ENCODE measurements at places on chromosomes 6 and 20.

DNA sequence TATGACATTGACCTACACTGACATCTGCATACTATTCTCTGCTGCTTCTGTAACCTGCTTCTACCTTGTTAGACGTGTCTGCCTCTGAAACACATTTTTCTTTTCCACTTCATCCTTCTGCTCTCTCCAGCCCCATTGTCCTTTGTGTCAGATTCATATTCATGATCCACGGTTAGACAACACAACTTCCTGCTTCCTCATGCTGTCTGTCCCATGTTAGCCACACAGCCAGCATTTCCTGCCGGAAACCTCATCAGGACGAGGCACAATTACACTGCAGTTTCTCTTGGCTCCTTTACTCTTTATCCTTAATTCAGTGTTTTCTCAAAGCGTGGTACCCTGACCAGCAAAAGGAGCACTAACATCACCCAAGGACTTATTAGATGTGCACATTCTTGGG lies 150.2 kb downstream of the TBC1D7 start:
- no peak for DNase-seq

- no peak for DNase-seq
These were observed 91.6 kb downstream of the EPM2A start for GRCh38 chr6:145643760-145644159.

- no peak for DNase-seq
These were observed 38.9 kb downstream of the SIRPA start for GRCh38 chr20:1934156-1934555.

GRCh38 chr6:16294371-16294770 lies 56.0 kb downstream of the GMPR start:
- DNase-seq = no peak

GRCh38 chr6:45109551-45109950 lies 218.6 kb upstream of the RUNX2 start:
- DNase-seq = no peak

DNA sequence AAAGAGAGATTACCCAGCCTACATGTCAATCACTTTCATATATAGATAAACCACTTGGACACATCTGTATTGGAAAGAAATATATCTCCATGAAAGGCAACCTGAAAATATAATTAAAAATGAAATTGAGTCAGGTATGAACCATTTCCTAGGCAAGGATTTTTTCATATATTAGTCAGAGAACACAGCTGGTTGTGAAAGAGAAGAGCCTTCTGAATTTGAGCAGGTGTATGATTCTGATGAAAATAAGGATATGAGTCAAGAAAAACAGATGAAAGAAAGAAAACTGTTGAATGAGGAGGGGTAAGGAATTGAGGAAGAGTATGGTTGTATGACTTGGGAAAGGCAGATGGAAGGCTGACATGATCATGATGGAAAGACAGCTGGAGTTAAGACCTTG lies 441.1 kb downstream of the HAO1 start:
- DNase-seq = no peak

- DNase-seq = no peak
These were observed 96.0 kb upstream of the MAP3K4 start for GRCh38 chr6:160895562-160895961.

DNA sequence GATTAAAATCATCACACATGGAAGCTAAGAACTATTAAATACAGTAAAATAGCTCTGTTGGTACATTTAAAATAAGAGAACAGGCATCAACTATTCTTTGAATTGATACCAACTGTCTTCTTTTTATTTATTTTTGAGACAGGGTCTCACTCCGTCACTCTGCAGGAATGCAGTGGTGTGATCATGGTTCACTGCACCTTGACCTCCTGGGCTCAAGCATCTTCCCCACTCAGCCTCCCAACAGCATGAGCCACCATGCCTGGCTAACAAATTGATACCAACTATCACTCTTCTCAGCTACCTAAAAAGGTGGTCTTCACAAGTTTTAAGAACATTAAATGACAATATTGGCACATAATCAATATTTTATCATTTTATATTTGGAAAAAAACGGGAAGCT lies 7.8 kb upstream of the PNISR start:
- no peak for DNase-seq

- DNase-seq = no peak
These were observed 6.7 kb upstream of the C2 start for GRCh38 chr6:31920811-31921210.

DNA sequence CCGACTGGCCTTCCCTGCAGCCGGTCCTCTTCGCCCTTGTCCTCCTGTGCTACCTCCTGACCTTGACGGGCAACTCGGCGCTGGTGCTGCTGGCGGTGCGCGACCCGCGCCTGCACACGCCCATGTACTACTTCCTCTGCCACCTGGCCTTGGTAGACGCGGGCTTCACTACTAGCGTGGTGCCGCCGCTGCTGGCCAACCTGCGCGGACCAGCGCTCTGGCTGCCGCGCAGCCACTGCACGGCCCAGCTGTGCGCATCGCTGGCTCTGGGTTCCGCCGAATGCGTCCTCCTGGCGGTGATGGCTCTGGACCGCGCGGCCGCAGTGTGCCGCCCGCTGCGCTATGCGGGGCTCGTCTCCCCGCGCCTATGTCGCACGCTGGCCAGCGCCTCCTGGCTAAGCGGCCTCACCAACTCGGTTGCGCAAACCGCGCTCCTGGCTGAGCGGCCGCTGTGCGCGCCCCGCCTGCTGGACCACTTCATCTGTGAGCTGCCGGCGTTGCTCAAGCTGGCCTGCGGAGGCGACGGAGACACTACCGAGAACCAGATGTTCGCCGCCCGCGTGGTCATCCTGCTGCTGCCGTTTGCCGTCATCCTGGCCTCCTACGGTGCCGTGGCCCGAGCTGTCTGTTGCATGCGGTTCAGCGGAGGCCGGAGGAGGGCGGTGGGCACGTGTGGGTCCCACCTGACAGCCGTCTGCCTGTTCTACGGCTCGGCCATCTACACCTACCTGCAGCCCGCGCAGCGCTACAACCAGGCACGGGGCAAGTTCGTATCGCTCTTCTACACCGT lies 6.1 kb downstream of the UBD start:
- DNase-seq = no peak

- no peak for DNase-seq
These were observed 1.5 kb downstream of the EPB41L1 start for GRCh38 chr20:36155991-36156390.

DNA sequence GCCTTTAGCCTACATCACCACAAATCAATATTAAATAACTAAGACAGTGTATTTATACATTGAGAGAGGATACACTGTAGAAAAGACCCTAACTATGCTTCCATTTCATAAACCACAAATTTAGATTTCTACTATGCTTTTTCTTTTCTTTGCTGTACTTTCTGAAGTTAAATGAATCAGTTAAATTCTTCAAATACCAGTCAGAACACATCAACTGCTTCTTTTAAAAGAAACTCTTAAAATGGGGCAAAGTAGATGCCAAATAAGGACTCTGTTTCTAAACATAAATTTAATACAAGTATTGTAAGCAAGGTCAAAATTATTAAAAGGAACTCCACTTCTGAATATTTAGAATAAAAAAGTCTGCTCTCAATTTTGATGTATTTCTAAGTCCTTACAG lies 76.9 kb downstream of the GMDS start:
- DNase-seq = no peak

DNA sequence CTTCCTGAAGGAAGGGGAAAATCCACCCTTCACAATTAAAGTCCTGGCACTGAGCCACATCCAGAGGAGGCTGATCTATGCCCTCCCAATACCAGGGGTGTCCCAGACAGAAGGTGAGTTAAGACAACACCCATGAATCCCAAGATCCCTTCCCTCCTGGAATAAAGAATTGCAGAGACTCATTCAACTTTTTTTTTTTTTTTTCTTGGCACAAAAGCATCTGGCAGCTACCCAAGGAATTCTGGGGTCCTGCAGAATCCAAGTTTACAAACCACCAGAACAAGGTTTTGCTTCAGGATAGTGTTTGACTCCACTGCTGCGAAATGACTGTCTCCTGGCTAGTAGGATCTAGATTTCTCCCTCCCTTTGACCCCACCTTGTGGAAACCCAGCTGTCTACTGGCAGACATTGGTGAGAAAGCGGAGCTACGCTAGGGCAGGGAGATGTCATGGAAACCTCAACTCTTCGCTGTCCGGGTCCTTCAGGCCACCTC lies 37.4 kb downstream of the JAG1 start:
- DNase-seq = no peak

- DNase-seq = peak; percentile 53
These were observed 166.6 kb upstream of the MARCKS start for GRCh38 chr6:113690281-113691259.

DNA sequence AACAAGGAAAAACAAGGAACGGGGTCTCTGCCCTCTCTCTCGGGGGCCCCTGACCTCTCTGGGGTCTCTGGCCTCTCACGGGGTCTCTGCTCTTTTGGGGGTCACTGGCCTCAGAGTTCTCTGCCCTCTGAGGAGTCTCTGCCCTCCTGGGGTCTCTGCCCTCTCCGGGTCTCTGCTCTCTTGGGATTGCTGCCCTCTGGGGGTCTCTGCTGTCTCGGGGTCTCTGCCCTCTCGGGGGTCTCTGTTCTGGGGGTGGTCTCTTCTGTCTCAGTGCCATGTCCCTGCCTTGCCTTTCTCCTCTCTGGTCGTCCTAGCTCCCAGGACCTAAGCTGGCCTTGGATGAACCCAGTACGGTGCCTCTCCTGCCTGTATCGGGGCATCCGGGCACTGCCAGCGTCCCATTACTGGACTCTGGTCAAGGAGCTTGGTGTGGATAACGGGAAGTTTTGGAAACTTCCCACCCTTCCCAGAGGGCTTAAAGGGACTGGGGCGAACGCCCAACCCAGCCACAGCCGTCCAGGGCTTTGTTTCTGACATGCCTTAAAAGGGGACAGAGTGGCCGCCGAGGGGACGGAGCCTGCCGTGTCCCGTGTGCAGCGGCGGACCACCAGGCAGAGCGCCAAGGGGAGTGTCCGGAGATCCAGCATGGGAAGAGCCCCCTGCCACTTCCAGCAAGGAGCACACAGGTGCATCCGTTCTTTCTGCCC lies 24.7 kb upstream of the MRGBP start:
- no peak for DNase-seq

- no peak for DNase-seq
These were observed 21.5 kb upstream of the HELZ2 start for GRCh38 chr20:63595416-63596127.

GRCh38 chr6:139027620-139028182 lies 844 bp upstream of the ABRACL start:
- no peak for DNase-seq

GRCh38 chr6:80145509-80145908 lies 39.0 kb downstream of the BCKDHB start:
- DNase-seq = no peak

DNA sequence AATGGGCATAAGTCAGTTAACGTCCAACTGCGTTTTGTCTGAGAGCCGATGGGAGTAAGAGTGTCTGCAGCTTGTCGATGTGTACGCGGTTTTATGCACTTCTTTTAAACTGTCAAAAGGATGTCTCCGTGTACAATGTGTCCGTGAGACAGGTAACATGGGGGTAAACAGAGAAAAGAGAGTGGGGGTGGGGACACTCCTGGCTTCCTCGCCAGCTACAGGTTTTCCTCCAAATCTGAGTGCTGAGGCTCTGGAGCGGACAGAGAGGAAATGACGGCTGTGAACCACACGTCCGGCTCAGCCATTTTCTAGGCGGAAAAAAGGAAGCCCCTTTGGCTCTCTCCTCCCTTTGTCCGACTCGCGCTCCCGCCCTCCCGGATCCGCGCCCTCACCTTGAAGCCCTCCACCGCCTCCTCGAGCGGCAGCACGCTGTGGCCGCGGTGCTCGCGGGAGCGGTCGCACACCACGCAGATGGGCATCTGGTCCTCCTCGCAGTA lies 916 bp downstream of the TRIM27 start:
- DNase-seq = no peak

DNA sequence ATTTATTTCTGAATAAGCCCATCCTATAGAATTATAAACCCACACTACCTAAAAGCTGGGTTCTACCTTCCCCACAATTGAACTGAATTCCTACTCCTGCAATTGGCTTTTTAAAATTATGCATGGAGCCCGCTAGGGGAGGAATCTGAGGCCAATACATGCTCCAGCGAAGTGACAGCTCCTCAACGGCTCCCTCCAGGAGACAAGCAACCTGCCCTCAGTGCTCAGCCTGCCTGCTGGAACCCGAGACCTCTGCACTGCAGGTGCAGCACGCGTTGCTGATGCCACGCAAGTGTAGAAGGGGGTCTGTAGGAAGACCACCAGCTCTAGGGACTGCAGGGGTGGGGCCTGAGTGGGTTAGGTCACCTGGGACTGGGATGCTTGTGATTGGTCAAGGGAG lies 170.2 kb upstream of the CDYL start:
- DNase-seq = no peak

DNA sequence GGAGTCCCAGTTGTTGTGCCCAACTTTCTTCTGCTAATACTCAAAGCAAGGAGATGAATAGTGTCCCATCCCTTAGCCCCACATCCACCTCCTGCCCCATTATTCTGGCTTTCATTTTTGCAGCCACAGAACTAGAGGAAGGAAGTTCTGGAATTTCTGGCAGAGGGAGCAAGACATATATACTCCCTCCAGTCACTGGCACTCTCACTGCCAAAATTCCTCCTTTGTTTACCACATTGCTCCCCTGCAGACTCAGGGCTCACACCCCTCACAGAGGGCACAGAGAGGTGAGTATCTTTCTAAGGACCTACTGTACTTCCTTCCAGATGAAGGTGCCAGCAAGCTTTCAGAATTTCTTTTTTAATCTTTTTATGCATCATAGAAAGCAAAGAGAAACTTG lies 168.0 kb upstream of the ID4 start:
- DNase-seq = no peak

- DNase-seq = no peak
These were observed 123.3 kb upstream of the B3GAT2 start for GRCh38 chr6:71080133-71080532.

DNA sequence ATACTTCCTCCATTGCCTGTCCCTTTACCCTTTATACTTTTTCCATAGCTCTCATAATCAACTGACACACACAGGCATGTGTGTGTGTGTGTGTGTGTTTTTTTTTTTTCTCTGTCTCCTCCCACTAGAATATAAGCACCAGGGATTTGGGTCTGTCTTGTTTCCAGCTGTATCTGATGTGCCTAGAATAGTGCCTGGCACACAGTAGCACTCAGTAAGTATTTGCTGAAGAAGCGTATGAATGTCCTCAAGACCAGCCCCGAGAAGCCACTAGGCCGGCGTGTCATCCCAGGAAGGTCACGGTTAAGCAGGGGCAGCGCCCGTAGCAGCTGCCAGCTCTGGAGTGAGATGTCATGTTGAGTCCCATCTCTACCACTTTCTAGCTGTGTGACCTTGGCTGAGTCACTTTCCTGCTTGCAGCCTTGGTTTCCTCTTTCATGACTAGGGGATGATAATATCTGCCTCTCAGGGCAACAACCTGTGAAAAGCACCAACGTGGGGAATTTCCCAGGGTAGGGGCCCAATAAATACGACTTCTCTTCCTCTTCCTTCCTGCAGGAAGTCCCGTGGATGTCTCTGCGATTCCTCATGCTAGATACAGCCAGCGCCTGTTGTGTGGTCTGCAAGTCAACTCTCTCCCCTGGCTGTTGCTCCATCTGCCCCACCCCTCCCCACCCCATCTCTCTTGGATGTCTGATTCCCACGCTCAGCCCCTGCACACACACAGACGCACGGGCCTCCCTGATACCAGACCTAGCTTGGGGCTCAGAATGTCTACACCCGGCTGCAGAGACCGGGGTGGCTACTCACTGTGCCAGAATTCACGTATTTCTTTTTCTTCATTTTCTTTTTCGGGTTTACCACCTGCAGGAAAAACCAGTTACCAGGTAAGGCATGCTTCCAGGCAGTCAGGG lies 58.1 kb downstream of the RAB44 start:
- DNase-seq = no peak

- no peak for DNase-seq
These were observed at the start of gene SMOC2 for GRCh38 chr6:168440520-168441433. SMOC2 (plus strand) TSS chr6:168441184; CDS start chr6:168441371, 187 bp downstream.
